ENCODE measurements at places on chromosomes 1 and 21.

GRCh38 chr1:60575326-60575977 is 501.9 kb upstream of the C1orf87 start:
- no peak for DNase-seq

- no peak for DNase-seq
Observed at GRCh38 chr1:45930258-45931150, 127.1 kb downstream of the MAST2 start.

DNA sequence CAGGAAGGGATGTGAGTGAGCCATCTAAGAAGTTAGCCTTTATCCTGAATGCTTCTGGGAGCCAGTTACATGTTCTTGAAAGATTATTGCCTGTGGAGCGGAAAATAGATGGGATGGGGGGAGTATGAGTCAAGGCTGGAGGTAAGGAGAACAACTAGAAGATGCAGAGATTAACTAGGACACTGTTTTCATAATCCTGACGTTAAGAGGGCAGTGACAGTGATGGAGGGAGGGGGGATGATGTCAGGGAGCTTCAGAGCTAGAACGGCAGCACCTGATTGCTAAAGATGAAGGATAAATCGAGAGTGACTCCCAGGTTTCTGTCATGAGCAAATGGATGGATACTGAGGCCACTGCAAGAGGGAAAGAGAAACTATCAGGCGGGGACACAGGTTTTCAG is 10.0 kb upstream of the RCSD1 start:
- DNase-seq = no peak

DNA sequence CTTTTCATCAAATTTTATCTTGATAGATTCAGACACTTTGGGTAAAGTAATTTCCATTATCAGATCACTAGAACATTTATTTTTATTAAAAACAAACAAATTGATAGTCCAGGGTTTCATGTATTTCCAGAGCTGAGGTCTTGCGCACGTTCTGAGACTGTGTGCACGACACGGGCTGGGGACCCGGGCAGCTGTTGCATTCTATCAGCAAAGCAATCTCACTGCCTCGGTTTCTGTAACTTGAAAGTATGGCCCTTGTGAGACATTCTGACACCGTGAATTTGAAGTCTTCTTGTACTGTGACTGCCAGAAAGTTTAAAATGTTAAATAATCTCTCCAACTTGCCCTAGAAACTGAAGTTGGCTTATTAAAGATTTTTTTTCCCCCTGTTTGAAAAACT is 746.9 kb upstream of the ADGRL2 start:
- no peak for DNase-seq

GRCh38 chr21:28932717-28933116 is 60.0 kb downstream of the LTN1 start:
- no peak for DNase-seq

DNA sequence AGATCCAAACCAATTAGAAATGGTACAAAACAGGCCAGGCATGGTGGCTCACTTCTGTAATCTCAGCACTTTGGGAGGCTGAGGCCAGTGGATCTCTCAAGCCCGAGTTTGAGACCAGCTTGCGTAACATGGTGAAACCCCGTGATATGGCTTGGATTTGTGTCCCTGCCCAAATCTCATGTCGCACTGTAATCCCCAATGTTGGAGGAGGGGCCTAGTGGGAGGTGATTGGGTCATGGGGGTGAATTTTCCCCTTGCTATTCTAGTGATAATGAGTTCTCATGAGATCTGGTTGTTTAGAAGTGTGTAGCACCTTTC is 7.0 kb upstream of the VASH2 start:
- DNase-seq = no peak

- DNase-seq = no peak
Observed at GRCh38 chr1:85569737-85570404, 10.7 kb upstream of the CCN1 start.

- DNase-seq = peak; percentile 65
Observed at GRCh38 chr21:41612674-41613532, 104.9 kb upstream of the TMPRSS2 start.

- DNase-seq = no peak
Observed at GRCh38 chr1:88009916-88010315, 674.2 kb upstream of the PKN2 start.

DNA sequence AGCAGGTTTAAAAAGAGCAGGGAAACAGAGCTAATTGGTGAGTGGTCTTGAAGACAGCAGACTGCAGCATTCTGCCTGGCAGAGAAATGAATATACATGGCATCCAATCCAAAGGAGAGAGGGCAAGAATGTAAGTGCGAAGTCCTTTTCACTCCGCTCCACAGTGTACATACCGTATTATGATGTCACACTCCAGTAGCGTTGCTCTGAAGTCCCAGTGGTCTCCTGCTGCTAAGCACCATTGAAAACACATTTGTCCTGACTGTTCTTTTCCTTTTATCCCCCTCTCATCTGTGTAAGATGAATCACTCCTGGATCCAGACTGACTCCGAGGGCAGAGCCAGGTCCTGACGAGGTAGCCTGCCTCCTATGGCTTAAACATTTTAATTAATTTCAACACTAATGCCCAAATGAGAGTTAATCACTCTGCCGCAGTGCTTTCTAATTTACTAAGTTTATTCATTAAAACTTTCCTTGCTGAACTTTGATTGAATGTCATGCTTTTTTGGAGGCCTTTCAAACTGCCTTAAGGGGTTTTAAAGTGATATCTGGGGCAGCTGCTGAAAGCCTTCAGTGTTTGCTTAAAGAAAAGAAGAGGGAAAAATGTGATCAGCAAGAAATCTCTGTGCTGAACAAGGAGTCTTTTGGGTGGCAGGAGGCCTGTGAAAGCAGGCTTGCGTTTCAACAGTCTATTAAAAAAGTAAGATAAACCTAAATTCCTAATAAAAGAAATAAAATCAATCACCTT is 227.2 kb downstream of the ATG4C start:
- no peak for DNase-seq

DNA sequence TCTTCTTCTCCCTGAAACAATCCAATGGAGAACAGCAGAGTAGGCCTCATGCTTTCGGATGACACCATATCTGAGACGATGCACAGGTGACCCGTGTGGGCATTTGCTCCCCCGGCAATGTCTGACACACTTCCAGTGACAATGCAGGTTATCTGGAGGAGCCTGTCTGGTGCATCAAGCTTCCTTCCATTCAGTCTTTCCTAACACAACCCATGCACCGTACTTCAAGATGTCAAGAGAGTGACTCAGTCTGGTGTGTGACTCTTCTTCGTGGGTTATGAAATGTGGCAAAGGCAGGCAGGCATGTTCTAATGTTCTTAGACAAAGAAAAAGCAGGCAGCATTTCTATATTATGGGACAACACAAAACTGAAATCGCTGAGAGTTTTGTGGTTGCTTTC is 159.1 kb downstream of the EDEM3 start:
- DNase-seq = no peak

GRCh38 chr1:43711049-43711448 is 3.7 kb downstream of the ST3GAL3 start:
- no peak for DNase-seq

DNA sequence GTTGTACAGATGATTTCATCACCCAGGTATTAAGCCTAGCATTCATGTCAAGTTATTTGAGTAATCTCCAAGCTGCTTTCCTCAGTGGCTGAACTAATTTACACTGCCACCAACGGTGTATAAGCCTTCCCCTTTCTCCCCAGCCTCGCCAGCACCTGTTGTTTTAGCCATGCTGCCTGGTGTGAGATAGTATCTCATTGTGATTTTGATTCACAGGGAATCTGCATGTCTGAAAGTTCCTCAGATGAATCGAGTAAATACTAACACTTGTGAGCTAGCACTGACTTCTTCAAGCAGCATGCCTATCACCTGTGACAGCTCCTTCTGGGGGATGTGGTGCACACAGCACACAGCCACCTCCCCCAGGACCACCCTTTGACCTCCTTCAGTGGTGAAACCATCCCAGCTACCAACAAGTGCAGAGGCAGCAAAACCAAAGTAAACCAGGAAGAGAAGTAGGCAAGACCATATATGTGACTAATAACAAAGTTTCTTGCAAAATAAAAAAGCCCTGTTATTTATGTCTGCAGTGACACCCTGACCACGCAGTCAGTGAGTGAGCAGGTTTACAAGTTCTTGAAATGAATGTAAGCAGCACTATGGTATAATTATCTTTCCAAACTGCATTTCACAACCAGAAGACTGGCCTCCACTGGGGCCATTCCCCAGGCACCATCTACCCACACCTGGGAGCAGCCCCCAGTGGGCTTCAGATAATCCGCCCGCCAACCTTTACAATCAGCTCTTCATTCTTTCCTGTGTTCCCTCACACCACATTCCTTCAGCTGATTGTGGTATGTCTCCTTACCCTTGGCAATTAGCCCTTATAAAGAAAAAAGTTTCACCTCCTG is 173.8 kb downstream of the ETS2 start:
- DNase-seq = no peak

DNA sequence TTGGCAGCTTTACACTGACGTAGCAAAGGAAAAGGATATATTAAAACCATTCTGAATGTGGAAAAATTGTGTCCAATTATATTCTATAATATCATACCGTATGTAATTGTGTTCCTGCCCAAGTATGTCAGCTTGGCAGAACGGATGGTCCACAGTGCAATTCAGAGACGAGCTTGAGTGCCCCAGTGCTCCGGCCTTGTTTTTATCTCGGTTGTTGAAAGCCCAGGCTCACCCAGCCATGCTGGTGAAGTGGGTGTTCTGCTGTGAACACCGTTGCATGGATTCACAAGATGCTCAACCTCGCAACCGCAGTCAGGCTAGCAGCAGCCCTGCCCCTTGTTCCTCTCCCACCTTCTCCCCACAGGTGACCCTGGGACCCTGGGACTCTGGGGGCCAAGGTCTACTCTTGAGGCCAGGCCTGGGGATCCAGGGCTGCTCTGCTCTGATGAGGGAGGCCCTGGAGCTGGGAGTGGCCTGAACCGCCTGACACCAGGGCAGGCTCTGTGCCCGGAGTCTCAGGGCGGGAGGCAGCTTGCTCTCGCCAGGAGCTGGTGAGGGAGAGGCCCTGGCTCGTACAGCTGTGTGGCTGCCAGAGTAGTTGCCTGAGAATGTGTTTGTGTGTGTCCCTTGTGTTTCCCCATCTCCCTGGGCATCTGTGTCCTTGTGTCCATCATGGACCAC is 11.2 kb downstream of the PTPRF start:
- DNase-seq = peak; percentile 79

DNA sequence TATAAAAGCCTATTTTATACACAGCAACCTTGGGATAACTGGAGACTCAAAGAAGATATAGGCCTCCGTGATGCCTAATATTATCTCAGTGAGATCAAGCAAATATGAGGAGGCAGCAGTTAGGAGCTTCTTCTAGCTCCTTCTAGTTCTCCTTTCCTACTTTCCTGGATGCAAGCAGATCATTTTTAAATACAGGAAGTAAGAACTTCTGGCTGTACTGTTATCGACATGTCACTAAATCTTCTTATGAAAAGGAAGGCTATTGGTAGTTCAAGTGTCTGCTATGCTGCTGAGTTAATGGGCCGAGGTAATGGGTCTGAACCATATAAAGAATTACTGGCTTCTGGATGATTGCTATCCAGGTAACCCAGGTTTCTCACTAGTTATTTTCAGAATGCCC is 15.9 kb downstream of the HSPA13 start:
- no peak for DNase-seq

DNA sequence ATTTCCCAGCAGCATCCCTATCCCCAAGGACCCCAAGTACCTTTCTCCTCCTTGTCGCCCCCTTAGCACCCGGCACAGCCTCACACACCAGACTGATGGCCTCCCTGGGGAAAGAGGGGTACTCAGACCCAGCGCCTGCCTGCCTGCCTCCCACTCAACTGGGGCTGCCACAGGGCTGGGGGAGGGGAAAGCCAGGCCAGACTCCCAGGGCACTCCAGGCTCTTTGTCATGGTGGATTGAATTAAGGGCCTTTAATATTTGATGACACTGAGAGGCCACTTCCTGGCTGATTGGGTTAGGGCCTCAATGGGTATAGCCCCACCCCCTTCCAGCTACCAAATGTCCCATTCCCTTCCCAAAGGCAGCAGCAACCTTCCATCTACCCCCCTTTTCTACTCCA is 1.8 kb downstream of the SHC1 start:
- no peak for DNase-seq

DNA sequence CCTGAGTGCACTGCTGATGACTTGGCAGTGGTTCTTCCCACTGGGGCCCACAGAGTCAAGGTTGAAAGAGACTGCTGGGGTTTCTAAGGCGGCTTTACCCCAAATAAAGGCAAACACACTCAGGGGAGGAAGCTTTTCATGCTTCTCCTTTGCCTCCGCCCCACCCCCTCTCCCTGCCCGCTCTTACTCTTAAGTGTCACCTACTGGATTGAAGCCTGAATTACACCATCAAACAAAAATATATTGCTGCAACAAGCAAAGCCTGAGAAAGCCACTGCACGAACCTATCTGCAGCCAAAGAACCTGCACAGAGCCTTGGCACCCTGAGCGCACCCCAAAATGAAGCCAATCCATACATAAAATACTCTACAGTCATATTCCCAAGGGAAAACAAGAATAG is 63.1 kb downstream of the PTGFR start:
- DNase-seq = no peak

- DNase-seq = peak; percentile 34
Observed at GRCh38 chr1:109772658-109773202, 9.0 kb upstream of the EPS8L3 start.
